ENCODE measurements at places on chromosomes 7 and 10.

DNA sequence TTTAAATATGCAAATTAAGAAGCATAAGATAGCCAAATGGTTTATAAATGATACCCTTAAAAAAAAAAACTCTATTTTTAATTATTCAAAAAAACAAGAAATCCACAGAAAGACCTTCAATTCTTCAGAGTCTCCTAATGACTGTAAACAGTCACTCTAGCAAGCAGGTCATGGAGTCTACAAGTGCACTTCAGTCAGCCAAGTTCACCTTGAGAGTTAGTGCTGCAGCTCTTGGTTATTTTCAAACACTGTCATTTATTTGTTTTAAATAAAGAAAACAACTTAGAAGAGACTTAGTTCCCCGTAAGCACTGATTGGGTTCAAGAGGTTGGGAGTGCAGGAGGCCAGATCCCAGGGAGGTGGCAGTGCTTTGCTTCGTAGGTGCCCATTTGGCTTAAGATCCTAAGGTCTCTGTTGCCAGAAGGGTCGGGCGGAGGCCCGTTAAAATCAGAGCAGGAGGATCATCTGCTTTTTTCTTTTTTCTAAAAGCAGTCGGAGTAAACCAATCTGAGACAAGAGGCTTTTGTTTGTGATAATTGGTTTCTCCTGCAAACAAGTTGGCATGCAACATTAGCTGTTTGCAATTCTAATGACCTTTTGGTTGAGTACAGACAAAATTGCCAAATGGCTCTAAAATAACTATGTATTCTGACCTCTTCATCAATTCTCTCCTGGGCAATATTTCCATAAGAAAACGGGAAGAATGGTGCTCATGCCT, 86.4 kb upstream of the ELMO1 start:
- DNase-seq: no peak

GRCh38 chr10:67668448-67668847, 27.5 kb downstream of the CTNNA3 start:
- no peak for DNase-seq

DNA sequence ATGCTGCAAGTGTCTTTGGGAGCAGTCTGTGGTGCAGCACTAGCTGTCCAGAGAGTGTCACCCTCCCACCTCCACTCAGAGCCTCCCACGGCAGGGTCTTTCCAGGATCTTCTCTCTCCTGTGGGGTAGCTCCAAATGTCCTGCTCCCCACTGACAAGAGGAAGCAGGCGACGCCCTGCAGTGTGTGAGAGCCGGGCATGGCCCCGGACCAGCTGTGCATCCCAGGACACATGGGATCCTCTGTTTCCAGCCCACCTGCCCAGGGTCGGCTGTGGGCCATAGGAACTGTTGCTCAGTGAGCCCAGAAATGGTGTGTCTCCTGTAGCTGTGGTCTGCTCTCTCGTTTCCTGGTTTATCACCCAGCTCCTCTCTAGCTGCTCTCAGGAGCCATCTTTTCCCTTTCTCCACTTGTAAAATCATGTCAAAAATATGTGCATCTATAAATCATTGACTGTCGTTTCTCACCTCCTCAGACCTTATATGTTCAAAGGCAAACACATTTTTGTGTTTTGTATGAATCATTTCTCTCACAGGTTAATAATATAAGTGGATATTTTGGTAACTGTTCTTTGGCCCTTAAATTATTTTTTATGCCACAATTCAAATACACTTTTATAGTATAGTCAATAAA, 74.9 kb downstream of the VWC2 start:
- no peak for DNase-seq

GRCh38 chr10:21814866-21815265, 188.7 kb downstream of the DNAJC1 start:
- no peak for DNase-seq

GRCh38 chr7:130286881-130287280, 6.1 kb upstream of the CPA4 start:
- no peak for DNase-seq

DNA sequence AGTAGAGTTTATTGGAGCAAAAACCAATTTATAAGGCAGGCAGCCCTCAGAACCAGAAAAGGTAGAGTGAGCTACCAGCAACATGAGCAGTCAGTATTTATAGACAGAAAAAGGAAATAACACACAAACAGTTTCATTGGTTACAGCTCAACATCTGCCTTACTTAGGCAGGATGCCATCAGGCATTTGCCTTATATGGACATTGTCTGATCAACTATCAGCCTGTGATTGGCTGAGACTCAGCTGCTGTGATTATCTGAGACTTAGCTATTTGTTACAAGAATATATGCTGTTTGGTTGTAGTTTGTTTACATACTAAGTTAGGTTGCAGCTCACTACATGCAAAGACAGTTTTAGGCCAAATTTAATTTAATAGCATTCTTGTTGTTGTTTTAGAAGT, 60.4 kb upstream of the CDK1 start:
- DNase-seq: no peak
